ENCODE measurements at places on chromosomes 3 and 15.

DNA sequence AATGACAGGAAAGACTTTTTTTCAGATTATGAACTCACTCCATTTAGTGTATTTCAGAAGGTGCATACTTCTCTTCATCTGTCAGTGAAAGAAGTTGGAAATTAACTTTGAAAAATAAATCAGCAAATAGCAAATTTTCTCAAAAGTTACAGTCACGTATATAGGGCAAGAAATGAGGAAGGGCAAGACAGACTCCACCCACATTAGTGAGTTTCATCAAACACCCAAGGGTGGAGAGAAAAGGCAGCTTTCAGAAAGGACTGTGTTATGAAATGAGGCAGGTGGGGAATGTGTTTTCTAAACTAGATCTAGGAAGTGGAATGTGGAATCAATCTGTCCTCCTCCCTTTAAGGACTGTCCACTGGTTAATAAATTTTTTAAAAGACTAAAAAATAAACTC is 2.9 kb downstream of the SLC22A13 start:
- DNase-seq = no peak

DNA sequence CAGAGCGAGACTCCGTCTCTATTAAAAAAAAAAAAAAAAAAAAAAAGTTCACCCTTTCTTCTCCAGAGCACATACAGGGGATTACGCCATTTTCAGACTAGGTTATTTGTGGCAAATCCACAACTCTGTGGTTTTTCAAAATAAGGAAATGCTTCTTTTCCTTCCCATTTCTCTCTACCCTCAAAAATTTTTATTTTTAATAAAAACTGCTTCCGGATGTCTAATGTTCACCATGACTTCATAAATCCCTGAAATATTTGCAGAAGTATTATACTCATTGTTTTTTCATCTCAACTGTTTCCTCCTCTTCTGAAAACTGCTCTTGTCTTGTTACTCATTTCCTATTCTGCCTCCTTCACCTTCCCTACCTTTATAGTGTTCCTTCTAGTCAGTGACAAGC is 45.0 kb upstream of the SLC12A8 start:
- no peak for DNase-seq

- no peak for DNase-seq
Measured at GRCh38 chr3:119700920-119701734, 1.7 kb upstream of the CFAP91 start.

DNA sequence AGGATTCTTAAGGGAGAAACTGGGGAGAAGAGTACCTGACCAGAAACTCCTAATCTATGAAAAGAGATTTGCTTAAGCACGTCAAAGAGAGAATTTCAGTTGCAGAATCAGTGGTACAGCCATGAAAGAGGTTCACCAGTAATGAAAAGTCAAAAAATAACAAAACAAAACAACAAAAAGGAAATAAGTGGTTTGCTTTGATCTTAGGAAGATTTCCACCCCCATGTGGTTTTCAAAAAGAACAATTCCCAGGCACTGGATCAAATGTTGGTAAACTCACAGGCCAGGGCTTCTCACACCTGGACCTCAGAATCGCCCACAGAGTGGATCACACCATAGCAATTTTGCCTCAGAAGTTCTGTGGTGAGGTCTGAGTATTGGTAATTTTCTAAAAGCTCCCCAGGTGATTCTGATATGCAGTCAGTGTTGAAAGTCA is 67.5 kb downstream of the TMEM39A start:
- DNase-seq = no peak

- DNase-seq = peak; percentile 68
Measured at GRCh38 chr3:112327371-112327951, 5.5 kb upstream of the CD200 start.

- DNase-seq = no peak
Measured at GRCh38 chr15:33440900-33441299, 130.1 kb downstream of the RYR3 start.

- peak; percentile 65 for DNase-seq
Measured at GRCh38 chr3:159273608-159274007, 471.8 kb downstream of the MFSD1 start.

GRCh38 chr15:85672332-85673084 is 122.2 kb downstream of the KLHL25 start:
- DNase-seq = peak; percentile 57

DNA sequence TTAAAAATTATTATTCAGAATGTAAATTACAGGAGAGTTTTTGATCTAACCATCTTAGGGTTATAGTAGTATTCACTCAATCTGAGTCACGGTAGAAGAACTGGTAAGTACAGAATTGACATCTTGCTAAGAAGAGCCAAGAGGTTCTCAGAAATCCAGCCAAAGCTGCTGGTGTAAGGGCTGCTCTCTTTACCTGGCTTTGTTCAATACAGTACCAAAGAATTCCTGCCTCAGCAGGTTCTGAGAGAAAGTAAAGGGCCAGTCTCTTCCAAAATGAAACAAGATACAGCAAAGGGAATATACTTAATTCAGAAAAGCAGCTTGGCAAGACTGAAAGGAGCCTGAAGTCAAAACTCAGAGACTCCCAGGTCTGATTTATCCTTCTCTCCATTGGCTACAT is 193.1 kb downstream of the TNIK start:
- no peak for DNase-seq
